ENCODE measurements at places on chromosomes 16 and 17.

DNA sequence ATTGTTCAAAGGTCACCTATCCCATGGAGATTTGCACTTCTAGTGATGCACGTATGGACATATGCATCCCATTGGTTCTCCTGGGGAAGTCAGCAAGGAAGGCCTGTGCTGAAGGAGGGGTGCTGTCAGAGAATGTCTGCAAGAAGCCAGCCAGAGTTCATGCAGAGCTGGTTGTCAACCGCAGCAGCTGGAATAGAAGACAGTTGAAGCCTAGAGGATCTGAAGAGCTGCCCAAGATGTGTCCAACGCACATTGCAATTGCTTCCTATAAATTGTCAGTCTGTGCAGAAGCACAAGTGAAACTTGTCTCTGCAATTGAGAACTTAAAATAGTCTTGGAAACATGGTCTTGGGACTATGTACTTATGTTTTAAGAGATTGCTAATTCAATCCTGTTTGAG, 82.1 kb upstream of the CNTNAP4 start:
- DNase-seq: no peak

DNA sequence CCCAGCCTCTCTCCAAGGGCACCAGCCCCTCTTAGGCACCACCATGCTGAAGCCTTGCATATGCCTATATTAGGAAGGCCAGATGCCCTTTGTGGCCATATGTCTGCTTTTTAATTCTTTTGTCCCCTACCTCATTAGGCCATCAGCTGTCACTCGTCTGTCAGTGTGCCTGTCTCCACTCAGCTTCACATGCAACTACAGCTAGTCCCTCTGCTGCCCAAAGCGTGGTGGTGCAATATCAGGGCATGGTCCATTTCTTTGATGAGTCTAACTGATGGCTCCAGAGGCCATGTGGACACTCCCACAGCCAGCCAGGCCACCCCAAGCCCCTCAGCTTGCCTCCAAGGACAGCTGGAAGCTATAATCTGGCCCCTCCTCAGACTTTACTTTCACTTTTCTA, 36.3 kb downstream of the MYO18A start:
- DNase-seq: no peak

DNA sequence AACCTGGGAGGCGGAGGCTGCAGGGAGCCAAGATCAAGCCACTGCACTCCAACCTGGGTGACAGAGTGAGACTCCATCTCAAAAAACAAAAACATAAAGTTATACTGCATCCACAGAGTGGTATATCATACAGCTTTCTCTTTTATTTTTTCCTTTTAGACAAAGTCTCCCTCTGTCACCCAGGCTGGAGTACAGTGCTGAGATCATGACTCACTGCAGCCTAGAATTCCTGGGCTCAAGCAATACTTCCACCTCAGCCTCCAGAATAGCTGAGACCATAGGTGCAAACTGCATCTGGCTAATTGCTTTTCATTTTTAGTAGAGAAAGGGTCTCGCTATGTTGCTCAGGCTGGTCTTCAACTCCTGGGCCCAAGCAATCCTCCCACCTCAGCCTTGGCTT, 10.0 kb upstream of the COPRS start:
- no peak for DNase-seq

DNA sequence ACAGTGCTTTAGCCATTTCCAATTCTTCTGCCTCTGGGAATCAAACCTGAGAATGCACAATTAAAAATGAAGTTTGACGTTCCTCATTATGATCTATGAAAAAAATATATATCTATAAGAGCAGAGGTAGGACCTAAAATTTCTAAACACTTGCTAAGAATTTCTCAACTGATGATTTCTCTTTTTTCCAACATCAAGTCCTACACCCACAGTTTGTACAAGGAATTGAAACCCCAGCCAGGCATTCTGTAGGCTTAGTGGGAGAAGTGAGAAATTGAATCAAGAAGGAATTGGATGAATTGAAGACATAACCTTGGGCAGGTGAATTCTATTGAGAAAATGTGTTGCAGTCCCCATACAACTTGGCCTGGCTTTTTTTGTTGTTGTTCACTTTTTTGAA, 2.7 kb downstream of the CACNG3 start:
- no peak for DNase-seq

DNA sequence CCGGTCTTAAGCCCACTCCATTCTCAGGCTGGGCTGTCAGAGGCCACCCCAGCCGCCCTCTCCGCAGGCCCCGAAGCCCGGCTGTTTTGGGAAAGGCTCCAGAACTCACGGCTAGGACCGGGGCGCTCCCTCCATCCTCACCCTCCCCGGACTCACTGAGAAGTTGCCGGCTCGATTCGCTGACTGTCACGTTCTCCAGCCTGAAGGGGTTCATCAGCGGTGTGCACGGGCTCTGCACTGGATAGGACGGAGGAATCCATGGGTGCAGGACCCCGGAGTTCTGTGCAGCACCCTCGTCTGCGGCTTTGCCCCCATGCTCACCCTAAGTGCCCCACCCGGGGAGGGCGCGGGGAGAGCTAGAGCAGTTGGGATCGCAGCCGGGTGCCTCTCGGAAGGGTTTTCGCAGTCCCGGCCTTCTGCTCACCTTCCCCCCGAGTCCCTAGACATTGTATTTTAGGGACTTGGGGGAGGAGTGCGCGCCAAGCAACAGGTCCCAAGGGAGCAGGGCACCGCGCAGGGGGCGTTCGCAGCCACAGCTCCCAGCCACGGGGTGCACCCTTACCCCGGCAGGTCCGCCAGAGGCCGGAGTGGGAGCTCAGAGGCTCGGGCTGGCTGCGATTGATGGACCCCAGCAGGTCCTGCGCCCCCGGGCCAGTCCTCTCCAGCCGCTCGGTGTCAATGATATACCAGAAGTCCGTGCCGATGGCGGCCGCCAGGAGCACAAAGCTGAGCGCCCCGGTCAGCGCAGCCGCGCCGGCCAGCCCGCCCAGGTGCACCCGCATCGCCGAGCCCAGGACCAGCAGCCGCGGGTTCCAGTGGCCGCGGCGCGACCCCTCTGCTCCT, 1.0 kb downstream of the TMEM114 start:
- DNase-seq: peak; percentile 21

- no peak for DNase-seq
Observed at GRCh38 chr16:49482690-49483089, 109.1 kb downstream of the C16orf78 start.

- DNase-seq: peak; percentile 41
Observed at GRCh38 chr16:21101631-21102420, 48.8 kb downstream of the DNAH3 start.

- DNase-seq: peak; percentile 33
Observed at GRCh38 chr17:28008513-28008912, 34.0 kb upstream of the NLK start.

- DNase-seq: no peak
Observed at GRCh38 chr17:32445497-32445896, 1.2 kb downstream of the PSMD11 start.

- no peak for DNase-seq
Observed at GRCh38 chr17:19271780-19272357, 34.7 kb downstream of the EPN2 start.

GRCh38 chr17:77555741-77556291, 402.7 kb upstream of the TNRC6C start:
- DNase-seq: no peak

- DNase-seq: no peak
Observed at GRCh38 chr17:28977659-28978355, 26.5 kb upstream of the PHF12 start.

DNA sequence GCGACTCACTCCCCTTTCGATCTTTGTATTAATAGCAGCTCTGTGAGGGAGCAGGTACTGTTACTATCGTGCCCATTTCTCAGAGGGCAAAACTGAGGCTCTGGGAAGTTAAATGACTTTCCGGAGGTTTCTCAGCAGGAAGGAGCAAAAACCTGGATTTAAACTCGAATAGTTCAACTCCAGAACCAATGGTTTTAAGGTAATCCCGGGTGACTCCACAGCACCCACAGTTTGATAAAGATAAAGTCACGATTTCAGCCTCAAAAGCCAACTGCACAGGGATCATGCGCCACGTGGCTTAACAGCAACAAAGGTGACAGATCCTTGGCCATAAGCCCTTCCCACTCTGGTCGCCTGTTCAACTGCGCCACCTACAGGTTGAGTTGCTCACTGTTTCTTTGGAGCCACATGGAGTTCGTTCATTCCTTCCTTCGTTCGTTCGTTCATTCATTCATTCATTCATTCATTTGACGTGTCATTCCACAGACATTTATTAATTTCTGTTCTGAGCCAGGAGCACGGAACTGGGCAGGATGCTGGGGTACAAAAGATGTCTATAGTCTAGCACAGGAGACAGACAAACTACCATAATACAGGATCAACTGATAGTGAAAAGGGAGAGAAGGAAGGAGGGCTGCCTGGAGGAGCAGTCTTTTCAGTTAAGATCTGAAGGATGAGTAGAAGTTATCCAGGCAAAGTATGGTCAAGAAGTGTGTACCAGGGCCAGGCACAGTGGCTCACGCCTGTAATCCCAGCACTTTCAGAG, 134.8 kb downstream of the HS3ST2 start:
- DNase-seq: peak; percentile 71

DNA sequence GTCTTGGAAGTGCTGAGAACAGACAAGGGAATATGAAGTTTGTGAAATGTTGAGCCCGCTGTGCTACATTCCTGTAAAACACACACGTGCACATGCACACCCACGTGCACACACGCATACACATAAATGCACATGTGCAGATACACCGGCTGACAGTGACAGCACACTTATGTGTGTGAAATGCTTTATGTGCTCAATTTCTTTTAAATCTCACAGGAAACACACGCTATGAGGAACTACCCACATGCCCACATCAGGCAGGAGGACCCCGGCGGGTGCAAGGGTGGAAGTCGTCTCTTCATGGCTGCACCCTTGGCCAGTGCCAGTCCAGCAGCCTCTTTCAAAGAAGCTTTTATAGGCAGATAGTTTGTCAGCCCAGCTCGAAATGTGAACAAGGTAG, 561 bp upstream of the WFDC1 start:
- DNase-seq: no peak

GRCh38 chr17:10151667-10152496, 46.5 kb downstream of the GAS7 start:
- DNase-seq: no peak

- DNase-seq: no peak
Observed at GRCh38 chr16:8831871-8832716, 34.5 kb downstream of the PMM2 start.

DNA sequence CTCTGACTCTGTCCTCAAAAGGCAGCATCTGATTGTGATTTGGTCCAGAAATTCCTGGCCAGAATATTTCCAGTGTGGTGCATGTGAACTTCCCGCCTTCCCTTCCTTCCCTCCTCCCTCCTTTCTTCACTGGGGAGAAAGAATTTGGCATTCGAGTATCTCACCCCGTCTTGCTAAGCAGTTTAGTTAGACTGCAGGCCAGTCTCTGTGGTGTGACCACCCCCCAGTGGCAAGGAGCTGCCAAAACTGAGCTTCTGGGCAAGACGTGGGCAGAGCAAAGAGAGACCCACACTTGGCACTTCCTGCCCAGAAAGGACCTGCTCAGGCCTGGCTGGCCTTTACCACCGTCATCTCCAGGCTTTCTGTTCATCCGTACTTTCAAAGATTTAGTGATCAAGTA, 36.4 kb downstream of the SNX20 start:
- DNase-seq: peak; percentile 55

DNA sequence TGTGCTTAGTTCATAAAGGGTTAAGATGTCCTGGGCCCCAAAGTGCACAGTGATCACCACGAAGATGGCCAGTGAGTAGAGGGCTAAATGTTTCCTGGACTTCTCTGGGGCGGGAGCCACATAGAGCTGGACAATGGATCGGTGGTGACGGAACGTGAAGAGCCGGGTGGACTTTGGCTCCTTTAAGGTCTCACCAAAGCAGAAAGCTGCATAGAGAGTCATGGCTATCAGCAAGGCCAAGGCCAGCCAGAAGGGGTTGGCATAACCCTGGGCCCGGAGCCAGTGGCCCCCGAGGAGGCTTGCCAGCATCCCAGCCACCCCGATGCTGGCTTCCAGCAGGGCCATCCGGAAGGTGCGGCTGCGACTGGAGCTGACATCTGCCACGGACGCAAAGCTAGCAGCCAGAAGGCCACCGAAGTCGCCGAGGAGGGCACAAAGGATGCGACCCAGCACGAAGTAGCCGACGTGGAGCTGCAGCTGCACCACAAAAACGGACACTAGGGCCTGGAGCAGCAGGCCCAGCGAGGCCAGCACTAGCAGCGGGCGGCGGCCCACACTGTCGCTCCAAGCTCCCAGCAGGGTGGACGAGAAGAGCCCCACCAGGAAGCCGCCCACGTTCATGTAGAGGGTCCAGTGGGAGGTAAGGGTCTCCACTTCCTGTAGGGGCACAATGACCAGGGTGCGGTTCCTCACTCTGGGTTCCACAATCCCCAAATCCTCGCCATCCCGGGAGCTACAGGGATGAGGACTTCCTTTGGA, 1.0 kb downstream of the SLC46A1 start:
- DNase-seq: peak; percentile 60

DNA sequence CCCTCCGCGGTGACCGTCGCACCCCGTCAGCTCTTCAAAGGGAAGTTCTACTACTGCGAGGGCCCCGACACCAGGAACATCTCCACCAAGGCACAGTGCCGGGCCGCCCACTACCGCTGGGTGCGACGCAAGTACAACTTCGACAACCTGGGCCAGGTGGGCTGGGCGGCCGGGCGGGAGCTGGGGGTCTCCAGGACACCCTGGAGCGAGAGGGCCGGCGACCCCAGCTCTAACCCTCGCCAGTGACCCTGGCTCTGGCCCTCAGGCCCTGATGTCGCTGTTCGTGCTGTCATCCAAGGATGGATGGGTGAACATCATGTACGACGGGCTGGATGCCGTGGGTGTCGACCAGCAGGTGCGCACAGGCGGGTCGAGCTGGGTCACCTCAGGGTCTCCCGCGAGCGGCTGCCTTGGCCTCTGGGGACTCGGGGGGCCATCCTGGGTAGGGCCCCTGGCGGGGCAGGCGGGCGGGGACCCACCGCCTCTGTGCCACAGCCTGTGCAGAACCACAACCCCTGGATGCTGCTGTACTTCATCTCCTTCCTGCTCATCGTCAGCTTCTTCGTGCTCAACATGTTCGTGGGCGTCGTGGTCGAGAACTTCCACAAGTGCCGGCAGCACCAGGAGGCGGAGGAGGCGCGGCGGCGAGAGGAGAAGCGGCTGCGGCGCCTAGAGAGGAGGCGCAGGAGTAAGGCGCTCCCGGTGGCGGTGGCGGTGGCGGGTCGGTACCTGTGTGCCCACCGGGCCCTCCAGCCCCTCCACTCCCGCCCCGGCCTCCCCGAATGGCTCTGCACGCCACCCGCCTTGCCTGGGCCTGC, 13.4 kb downstream of the TPSG1 start:
- no peak for DNase-seq

DNA sequence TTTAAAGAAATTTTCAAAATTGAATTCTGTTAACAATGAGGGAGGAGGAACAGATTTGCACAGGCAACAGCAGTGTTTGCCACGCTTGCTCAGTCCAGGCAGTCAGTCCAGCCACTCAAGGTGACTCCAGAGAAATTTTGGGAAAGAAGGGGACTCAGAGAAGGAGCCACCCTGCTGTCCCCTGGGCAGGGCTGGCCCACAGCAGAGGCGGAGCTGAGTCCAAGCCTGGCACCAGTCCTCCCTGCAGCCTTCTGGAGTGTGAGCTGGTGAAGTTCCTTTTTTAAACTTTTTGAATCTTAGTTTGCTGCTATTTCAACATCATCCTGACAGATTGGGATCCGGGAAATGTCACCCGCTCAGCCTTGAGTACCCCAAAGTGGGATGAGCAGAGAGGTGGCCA, 14.5 kb upstream of the SLC47A2 start:
- DNase-seq: no peak

- DNase-seq: no peak
Observed at GRCh38 chr17:68854452-68854851, 100.7 kb downstream of the ABCA8 start.

- DNase-seq: no peak
Observed at GRCh38 chr16:48235556-48236136, 8.5 kb upstream of the LONP2 start.

Measured in AG20443 (cell line).